ENCODE measurements at places on chromosomes 4 and X.

DNA sequence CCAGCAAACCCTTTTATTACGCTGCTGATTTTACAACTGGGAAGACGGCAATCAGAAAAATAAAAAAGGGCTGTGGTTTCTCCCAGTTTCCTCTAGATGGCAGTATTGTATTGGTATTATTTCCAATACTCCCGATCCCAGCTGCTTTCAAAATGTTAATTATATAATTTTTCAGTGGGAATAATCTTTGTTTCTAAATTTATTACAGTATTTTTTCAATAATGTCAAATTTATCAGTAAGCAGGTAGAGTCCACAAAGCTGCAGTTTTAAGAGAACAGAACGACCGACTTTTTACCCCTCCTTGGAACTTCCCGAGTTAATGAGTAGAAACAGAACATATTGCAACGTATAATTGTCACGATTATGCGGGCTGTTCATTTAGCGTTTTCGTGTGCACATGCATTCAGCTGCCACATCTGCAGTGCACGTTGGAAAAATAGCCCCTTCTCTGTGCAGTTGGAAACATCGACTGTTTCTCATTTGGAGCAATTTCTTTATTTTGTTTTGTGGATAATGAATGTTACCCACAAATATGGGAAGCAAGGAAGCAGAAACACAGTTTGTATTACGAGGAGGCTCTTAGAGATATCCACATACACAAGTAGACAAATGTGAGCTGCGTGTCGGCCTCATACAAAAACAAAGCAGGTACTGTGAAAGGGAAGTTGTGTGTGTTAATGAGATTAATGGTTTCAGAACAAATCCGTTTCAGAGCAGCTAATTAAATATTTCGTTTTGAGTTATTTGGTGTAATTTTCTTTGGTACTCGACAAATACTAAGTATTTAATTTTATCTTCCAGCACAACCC is 188.0 kb downstream of the STIM2 start:
- no peak for DNase-seq

- DNase-seq = no peak
Measured at GRCh38 chr4:38141808-38142500, 181.8 kb downstream of the PTTG2 start.

- DNase-seq = no peak
Measured at GRCh38 chrX:50448565-50448964, 22.1 kb downstream of the DGKK start.

- DNase-seq = no peak
Measured at GRCh38 chr4:88573276-88573980, 18.9 kb upstream of the HERC3 start.

GRCh38 chr4:113824396-113824795 is 62.9 kb upstream of the CAMK2D start:
- no peak for DNase-seq

- DNase-seq = no peak
Measured at GRCh38 chrX:86946569-86946968, 571.0 kb upstream of the KLHL4 start.

- no peak for DNase-seq
Measured at GRCh38 chr4:134001057-134001456, 200.5 kb downstream of the PABPC4L start.

DNA sequence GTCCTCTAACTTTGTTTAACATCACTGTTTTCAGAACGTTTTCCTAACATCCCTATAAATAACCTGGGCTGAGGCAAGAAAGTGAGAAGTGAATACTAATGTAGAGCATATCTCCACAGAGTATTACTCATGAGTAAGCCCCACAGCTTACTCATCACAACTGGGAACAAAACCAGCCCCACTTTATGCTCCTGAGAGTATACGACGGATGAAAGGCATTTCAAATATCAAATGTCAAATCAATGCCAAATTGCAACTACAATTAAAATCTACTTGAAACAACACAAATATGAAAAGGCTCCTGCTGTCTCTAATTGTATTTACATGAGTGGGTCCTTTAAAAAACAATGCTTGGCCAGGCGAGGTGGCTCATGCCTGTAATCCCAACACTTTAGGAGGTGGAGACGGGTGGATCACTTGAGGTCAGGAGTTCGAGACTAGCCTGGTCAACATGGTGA is 41.2 kb downstream of the SH3RF1 start:
- DNase-seq = no peak

- no peak for DNase-seq
Measured at GRCh38 chr4:160927311-160927710, 1236.5 kb downstream of the FSTL5 start.
